CD4-positive, alpha-beta T cell treated with Interleukin-1 beta for 1 hour (primary cell): ENCODE measurements at places on chromosomes 12 and 14.
A peak's percentile ranks its signal among the peaks of the same experiment; 100 is the strongest.

DNA sequence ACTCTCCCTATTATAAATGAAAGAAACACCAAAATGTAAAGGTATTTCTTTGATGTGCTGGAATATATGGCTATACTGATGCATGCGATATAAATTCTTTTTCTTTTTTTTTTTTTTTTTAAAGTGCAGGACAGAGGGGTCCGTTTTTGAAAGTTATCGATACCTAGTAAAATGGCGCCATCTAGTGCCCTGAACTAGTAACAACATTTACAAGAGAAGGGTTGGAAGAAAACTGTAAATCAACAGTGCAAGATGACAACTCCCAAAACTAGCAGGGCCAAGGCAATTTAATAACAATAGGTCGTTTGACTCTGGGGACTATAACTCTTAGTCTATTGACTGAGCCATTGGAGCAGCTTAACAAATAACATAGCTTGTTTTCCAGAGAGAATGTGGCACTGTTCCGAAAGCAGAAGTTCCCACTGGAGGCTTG, 137.7 kb downstream of the SPTSSA start:
- DNase-seq: peak; percentile 34

- peak; percentile 26 for DNase-seq
Measured at GRCh38 chr14:68495101-68496039, 297.5 kb downstream of the ZFP36L1 start.

DNA sequence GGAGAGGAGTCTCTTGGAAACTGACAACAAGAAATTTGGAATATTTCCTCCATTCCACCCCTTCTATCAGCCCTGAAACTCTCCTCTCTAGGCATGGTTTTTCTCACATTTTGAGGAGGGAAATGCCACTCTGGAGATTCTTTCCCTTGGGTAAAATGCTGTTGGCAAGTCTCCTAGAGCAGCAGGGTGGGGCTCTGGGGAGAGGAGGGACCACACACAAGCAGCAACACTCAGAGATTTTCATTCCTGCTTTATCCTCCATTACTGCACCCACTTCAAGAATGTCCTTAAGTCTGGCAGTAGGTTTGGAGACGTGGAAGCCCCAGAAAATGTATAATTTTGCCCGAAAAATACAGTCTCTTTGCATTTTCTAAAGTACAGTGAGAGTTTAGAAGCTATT, 130.8 kb upstream of the FLRT2 start:
- no peak for DNase-seq

GRCh38 chr14:104438166-104438887, 141.2 kb upstream of the C14orf180 start:
- no peak for DNase-seq

GRCh38 chr14:59435987-59436386, 29.2 kb downstream of the GPR135 start:
- DNase-seq: no peak
